ENCODE measurements at places on chromosomes 1 and 21. TPM values are rescaled to one million over a fixed set of nuclear protein-coding genes. Genes with fewer than 3 reads are reported as not detected.

The CNN3 gene
- 119 TPM for polyA plus RNA-seq

The DDAH1 gene
- polyA plus RNA-seq = 5.8 TPM

GRCh38 chr1:234629026-234629425 lies 19.0 kb upstream of the IRF2BP2 start:
- DNase-seq = no peak

The ILDR2 gene
- not detected for polyA plus RNA-seq

GRCh38 chr1:183953031-183953430 lies 84.5 kb downstream of the COLGALT2 start:
- DNase-seq = no peak

Measured in keratinocyte (primary cell).